ENCODE measurements at places on chromosomes 12 and 14.

- DNase-seq = peak; percentile 44
Observed at GRCh38 chr14:70073924-70074566, 114.7 kb downstream of the SLC8A3 start.

GRCh38 chr14:96135285-96135684 lies 69.4 kb upstream of the BDKRB2 start:
- no peak for DNase-seq

DNA sequence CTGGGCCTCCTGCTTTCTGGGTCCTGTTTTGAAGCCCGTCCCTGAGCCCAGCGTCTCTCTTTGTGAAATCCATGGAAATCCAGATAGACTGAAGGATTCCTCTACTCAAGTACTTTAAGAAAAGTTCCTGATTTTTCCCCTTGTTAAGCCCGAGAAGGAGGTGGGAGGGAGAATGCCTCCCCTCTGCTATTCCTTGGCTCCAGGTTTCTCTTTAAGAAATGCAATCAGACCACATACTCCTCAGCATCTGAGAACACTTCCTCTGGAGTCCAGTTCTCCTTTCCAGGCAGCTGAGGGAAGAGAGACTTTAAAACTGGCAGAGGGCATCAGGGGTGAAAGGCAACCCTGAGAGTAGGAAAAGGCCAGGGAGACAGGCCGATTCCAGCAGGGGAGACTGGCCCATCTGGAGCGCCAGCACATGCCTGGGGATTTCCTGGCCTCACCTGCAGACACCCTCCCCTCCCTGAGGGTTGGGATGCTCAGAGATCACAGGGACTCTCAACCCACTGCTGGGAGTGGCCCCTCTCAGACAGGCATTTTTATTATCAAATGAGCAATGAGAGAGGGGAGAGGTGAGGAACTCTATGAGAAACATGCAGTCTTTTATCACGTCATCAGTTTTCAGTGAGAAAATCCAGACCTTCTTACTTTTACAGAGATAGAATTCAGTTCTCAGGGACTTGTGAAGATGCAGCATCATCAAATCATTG lies 2.0 kb upstream of the EMP1 start:
- DNase-seq = no peak

- DNase-seq = no peak
Observed at GRCh38 chr12:1884651-1885050, 33.8 kb downstream of the CACNA2D4 start.
